ENCODE measurements at places on chromosomes 6 and 20.

- no peak for DNase-seq
Observed at GRCh38 chr6:62530985-62531384, 245.0 kb upstream of the KHDRBS2 start.

GRCh38 chr6:90435207-90435899, 138.7 kb upstream of the BACH2 start:
- no peak for DNase-seq

GRCh38 chr20:23585449-23585807, 17.1 kb upstream of the CST9L start:
- DNase-seq: no peak

DNA sequence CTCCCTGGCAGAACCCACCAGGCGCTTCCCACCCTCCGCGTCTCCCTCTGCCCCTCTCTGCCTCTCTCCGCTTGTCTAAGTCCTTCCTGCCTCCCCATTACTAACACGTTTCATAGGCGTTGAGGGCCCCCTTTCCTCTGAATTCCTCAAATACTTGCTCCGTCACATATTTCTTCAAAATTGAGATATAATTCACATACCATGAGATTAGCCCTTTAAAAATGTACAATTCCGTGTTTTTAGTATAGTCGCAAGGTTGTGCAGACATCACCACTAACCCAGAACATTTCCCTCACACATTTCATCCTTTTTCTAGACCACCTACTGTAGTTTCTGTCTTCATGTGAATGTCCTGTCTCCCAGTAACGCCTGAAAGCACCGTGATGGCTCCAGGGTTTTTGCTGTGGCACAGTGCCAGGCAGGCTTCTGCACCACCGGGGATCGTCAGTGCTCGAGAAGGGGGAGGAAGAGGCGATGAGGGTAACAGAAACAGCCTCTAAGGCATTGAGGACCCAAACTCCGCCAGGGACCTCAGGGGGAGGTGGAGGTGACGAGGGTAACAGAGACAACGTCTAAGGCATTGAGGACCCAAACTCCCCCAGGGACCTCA, 141.9 kb upstream of the SNX9 start:
- DNase-seq: peak; percentile 24

DNA sequence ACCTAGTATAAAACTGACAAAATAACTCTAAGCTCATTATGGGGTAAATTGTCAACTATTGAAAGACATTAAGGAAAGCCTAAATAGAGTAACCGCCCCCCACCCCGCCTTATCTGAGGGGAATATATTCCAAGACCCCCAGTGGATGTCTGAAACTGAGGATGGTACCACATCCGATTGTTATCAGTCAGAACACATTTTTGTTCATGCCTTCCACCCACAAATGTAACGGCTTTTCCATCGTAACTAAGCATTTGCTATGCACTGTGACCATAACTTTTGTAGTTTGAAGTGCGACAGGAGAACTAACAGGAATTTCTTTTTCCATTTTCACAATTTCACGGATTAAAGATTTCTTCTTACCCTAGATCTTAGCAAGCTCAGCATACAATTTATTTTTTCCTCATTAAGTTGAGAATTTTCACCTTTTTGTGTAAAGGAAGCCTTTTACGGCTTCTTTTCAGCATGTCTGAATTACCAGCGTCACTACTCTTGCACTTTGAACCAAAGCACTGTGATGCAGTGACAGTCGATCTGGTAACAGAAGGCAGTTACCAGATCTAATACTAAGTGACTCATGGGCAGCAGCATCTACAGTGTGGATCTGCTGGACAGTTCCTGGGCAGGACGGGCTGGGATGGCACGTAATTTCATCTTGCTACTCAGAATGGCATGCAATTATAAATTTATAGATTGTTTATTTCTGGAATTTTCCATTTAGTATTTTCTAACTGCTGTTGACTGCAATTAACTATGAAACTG, 11.8 kb downstream of the CFAP61 start:
- no peak for DNase-seq

GRCh38 chr20:607476-607875, 2.6 kb downstream of the TCF15 start:
- no peak for DNase-seq

DNA sequence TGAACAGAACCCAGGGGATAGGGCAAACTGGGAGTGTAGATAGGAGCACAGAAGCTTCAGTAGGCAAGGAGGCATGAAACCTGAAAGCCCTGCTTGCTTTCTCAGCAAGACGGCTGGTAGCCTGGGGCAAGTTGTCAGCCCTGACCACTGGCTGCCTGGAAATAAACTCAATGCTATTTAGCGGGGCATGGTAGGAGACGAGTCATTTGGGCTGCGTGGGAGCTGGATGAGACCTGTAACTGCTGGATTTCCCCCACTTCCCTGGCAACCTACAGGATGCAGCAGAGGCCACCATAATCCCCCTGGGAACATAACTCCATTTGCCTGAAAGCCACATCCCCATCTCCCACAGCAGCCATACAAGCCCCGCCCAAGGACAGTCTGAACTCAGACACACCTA, 332.6 kb upstream of the TBX18 start:
- DNase-seq: no peak

DNA sequence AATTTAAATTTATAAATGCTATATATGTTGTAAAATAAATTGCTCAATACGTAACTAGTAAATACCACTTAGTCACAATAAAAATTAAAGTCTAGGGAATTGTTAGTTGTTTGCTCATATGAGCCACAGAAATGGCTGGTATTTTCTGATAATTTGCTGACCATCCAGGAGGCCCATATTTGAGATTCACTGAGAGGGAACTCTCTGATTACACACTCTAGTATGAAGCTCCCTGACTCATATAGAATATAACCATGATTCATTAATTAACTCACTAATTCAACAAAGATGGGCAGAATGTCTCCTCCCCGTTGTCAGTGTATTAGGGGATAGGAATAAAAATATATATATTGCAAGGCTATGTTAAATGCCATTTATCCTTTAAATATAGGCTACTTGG, 46.6 kb upstream of the TMEM30A start:
- no peak for DNase-seq

DNA sequence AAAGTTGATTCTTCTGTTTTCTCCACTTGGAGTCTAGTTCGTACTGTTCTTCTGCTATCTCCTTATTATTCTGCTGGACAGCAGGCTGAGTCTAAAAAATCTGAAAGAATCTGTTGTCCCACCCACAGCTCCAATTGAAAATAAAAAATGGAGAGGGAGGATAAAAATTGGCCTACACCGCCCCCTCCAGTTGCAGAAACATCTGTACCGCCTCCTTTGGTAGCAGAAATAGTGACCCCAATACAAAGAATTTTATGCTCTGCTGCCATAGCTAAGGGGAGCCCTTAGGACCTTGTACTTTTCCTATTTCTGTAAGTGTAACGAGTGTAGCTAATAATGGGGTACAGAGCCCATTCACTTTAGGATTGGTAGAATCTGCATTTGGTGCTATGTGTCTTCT, 4.9 kb upstream of the FKBP1A start:
- DNase-seq: no peak

DNA sequence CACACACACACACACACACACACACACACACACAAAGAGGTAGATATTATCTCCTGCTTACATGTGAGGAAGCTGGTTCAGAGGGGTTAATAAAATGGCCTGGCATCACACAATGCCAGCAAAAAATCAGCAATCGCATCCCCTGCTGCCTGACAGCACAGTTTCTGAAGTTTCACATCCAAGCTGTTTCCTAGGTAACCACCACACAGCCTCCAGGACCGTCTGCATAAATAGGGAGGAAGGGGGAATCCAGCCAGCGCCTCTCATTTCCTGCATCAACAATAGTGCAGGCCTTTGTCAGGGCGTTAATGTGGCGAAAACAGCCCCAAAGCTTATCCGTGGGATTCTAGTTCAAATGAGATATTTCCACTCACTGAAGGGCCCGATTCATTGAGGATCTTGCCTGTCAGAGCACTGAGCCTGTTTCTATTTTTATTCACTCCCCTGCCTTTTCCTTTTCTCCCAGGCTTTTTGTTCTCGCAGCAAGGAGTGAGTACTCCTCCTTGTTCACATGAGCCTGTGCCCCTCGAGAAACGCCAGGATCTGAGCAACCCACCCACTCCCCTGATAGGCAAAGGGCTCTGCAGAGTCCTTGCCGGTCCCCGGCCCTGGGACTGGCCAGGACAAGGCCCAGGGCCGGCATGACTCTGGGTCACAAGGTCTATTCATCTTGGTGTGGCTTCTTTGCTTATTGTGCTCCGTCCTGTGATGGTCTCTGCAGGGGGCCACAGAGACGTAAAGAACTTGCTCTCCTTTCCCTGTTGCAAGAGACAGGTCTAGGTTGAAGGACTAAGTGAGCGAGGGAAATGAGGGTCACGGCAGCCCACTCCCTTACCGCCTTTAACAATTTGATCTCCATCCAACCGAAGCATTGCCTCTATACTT, 32.7 kb downstream of the TUBB2B start:
- no peak for DNase-seq

DNA sequence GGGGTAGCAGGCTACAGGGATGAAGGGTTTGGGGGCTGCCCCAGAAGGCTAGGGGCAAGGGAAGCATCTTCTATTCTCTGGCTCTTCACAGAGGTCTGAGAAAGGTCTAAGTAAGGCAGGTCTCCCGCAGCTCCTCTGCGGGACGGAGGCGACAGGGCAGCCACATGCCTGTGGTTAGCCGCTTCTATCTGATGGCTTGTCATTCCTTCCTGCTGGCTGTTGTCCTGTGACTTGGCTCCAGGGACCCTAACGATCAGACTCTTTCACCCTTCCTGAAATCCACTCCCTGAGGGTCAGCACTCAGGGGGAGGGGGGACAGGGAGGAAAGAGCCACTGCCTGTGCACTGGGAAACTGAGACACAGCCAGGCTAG, 673 bp downstream of the CST7 start:
- no peak for DNase-seq

- DNase-seq: no peak
Observed at GRCh38 chr6:106693418-106693817, 64.0 kb downstream of the QRSL1 start.

DNA sequence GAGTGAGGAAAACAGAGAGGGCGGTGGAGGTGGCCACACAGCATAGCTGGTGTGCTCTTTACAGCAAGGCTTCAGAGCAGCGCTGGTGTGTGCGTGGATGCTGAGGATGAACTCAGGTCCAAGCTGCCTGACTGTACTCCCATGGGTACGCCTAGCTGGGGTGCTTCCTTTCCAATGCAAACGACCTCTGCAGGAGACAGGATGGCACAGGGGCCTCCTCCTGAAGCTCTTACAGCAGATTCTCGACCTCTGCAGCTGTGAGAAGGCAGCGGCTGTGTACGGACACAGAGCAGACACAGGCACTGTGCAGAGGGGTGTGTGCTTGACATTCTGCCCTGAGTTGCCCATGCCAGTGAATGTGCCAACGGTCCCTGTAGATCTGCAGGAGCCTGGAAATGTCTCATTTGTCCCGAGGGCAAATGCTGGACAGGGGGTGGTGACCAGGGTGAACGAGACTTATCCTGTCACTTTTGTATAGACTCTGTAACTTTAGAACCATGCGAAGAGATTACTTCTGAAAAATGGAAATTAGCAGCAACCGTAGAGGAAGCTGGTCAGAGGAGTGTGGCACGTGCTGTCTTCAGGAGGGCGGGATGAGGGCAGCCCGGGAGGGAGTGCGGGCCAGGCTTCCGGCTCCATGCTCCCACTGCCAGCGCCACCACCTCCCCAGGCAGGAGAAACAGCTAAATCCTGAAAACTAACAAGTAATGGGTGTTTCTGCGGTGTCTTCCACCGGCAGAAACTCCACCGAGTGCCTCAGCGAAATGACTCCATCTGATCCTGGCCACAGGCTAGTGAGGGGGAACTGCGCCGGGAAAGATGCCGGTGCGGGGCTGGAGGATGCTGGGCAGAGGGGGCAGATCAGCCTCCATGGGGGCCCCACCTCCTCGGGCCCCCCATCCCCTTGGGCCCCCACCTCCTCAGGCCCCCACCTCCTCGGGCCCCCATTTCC, 120.9 kb upstream of the RPS6KA2 start:
- no peak for DNase-seq

DNA sequence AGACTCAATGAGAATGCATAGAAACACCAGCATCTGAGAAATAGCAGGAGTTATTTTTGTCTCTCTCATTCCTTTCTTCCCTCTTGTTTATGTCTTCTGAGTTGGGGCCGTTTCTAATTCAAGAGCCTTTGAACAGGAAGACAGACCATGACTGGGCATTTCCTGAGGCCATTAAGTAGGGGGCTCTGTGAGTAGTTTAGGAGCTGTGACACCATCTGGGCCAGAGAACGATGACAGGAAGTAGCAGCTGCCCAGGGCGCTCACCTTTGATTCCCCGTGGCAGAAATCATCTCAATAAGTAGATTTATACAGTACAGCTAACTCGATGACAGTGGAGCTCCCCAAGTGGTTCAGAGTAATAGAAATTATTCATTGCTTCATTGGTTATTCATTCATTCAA, 298.4 kb upstream of the PLN start:
- no peak for DNase-seq

DNA sequence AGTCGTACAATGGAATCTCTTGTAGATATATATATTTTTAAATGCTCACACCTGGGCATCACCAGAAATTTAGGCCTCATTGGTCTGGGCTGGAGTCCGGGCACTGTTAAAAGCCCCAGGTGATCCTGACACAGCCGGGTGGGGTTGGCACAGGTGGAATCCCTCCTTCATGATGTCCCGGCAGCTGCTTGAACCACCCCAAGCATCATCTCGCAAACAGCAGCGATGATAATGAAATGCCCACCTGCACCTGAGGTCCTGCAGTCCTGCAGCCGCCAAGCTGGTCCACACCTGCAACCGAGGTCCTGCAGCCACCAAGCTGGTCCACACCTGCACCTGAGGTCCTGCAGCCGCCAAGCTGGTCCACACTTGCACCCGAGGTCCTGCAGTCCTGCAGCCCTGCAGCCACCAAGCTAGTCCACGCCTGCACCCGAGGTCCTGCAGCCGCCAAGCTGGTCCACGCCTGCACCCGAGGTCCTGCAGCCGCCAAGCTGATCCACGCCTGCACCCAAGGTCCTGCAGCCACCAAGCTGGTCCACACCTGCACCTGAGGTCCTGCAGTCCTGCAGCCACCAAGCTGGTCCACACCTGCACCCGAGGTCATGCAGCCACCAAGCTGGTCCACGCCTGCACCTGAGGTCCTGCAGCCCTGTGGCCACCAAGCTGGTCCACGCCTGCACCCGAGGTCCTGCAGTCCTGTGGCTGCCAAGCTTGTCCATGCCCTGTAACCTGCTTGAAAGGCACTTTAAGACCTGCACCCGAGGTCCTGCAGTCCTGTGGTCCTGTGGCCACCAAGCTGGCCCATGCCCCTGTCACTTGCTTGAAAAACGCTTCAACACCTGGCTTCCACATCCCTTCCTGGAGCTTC, 261.2 kb downstream of the DLL1 start:
- DNase-seq: no peak

- no peak for DNase-seq
Observed at GRCh38 chr20:63268671-63269439, 3.8 kb upstream of the ARFGAP1 start.

GRCh38 chr6:106974336-106974998, at the start of gene CD24:
Gene CD24 (minus strand): TSS chr6:106974729. CDS start chr6:106974646, 83 bp downstream.
- peak; percentile 75 for DNase-seq

Measured in NCI-H1092 (cell line).